ENCODE measurements at places on chromosomes 1 and 21. TPM values are rescaled to one million over a fixed set of nuclear protein-coding genes. Genes with fewer than 3 reads are reported as not detected.

DNA sequence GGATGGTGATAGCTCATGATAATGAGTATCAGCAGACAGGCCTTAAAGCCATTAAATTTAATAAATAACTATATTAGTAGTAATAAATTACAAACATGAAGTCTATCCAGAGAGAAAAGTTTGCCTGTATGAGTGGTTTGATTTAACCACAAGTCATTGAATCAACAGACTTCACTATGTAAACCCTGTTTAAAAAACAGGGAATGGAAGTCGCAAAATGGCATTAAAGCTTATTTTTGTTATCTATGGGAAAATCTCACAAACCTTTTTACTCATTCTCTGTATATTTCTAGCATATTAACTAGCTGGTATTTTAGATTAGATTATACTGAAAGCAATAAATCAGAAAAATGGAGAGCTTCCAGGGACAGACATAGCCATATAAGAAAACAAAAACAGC lies 45.3 kb downstream of the SASS6 start:
- no peaks in the 10 kb centered on the region for H3K4me1 ChIP-seq
- no peak for DNase-seq
- H3K4me3 ChIP-seq, result no peak overlapping the region
- H3K36me3 ChIP-seq, result peaks cover 27% of the 10 kb centered on the region
- H3K27me3 ChIP-seq, result no peaks in the 10 kb centered on the region

DNA sequence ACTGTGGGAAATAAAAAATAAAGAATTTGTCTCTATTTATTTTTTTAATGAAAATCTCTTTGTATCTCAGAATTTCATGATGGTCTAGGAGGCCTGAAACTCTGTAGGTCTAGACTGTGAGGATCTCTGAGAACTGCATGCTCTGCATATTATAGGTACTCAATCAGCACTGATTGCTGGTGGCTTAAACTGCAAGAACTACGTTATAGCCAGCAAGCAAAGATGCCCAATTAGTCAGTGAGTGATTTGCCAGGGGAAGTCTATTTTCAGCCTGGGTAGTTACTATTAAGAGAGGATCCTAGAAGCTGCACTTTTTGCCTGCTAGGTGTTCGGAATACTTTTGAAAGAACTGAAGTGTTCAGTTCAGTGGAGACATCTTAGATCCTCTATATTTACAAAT lies 87.4 kb downstream of the GPR52 start:
- no peak for DNase-seq
- H3K27me3 ChIP-seq, result no peaks in the 10 kb centered on the region

- H3K36me3 ChIP-seq, result no peaks in the 10 kb centered on the region
- no peak for DNase-seq
- peaks cover 9% of the 10 kb centered on the region for H3K27me3 ChIP-seq
- no peak overlapping the region for H3K4me3 ChIP-seq
These were observed 31.8 kb downstream of the UBE2U start for GRCh38 chr1:64235181-64235580.

DNA sequence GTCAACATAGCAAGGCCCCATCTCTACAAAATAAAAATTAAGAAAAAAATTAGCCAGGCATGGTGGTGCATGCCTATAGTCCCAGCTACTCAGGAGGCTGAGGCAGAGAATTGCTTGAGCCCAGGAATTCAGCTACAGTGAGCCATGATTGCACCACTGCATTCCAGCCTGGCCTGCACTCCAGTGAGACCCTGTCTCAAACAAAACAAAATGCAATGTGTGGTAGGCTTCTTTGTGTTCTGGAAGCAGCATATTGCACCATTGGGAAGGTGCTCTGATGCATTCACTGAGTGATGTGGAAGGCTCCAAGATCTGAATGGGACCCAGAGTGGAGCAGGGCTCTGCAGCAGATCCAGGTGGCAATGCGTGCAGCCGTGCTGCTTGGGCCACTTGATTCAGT lies 99.6 kb upstream of the COG2 start:
- peaks cover 9% of the 10 kb centered on the region for H3K4me1 ChIP-seq
- no peak overlapping the region for H3K4me3 ChIP-seq
- no peaks in the 10 kb centered on the region for H3K36me3 ChIP-seq
- no peak overlapping the region for H3K27ac ChIP-seq

- H3K4me1 ChIP-seq, result peaks cover 6% of the 10 kb centered on the region
- DNase-seq, result no peak
- no peak overlapping the region for H3K4me3 ChIP-seq
- no peak overlapping the region for H3K27ac ChIP-seq
These were observed 27.1 kb upstream of the RERE start for GRCh38 chr1:8844501-8845006.

RHCE gene
- not detected for total RNA-seq

Measured in natural killer cell (primary cell).